Stimulated activated CD4-positive, alpha-beta T cell treated with anti-CD3 and anti-CD28 coated beads, Interleukin-4, amount 100 ng/mL, for 4 hours (primary cell): ENCODE measurements at places on chromosomes 16 and 17.
A peak's percentile ranks its signal among the peaks of the same experiment; 100 is the strongest.

- DNase-seq: no peak
These were observed 375.3 kb downstream of the WWOX start for GRCh38 chr16:78474762-78475161.

- peak; percentile 34 for DNase-seq
These were observed 40.5 kb upstream of the ATP2A3 start for GRCh38 chr17:4004517-4005295.

DNA sequence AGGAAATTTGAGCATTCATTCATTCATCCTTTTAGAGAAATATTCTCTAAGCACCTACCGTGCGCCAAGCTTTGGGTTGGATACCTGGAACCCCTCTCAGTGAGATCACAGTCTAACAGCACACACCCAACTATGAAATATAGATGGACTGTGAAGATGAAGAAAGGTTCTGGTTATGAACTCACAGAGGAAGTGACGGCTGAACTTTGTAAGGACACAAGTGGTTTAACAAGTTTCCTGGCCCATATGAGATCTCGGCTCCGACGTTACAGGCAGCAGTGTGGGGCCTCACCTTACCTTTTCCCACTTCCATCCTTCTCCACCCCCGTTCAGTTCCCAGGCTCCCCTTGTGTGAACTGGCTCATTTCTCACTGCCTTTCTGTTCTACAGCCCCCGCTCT is 406.2 kb downstream of the MAF start:
- DNase-seq: no peak

GRCh38 chr16:85040685-85041084 is 13.1 kb downstream of the KIAA0513 start:
- DNase-seq: no peak

DNA sequence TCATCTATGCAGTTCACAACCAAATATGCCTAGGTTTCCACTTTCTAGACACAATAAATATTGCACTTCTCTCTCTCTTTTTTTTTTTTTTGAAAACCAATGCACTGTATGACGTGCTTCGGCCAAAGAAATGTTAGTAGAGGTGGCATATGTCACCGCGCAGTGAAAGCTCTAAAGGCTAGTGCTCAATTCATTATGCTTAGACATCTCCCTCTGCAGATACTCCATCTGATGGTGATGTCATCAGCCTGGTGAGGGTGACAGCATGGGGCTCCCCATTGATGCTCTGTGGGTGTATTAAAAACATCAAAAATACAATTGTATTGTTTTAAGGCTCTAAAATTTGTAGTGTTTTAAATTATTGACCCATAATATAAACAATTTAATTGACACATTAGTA is 608.8 kb upstream of the C16orf82 start:
- no peak for DNase-seq

- no peak for DNase-seq
These were observed 60.5 kb downstream of the CMIP start for GRCh38 chr16:81505011-81505661.

DNA sequence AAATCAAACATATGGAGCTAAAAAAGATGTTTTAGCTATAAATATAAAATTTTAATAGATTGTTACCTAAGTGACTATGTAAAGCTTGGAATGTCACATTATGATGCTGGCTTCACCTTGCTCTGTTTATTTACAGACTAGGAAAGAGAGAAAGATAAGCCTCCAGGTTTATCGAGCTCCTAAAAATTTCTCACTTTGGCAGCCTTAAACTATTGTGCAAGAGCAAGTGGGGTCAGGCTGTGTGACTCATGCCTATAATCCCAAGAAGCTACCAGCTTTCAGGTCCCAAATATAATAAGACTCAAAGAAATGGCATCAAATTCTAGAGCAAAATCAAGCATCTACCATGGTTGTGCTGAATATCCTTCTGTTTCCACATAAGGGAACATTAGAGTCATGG is 34.3 kb upstream of the PRSS54 start:
- no peak for DNase-seq

GRCh38 chr17:30344283-30345088 is 10.6 kb upstream of the TMIGD1 start:
- DNase-seq: no peak
